ENCODE measurements at places on chromosomes 6 and 20.

DNA sequence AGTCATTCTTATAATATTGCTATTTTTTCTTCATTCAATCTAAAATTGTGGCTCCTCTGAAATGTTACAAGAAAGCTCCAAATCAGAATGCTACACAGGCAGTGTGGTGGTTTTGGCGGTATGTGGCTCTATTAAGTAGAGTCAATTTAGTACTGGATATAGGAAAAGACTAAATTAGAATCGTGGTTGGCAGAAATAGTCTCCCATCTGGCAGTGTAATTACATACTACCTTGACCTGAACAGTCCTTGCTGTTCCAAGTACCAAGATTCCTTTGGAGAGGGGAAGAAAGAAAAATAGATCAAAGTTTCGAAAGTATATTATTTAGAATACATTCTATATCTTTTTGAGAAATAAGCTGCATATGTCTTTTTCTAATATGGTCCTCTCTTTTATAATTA is 78.2 kb downstream of the C6orf118 start:
- DNase-seq: no peak

GRCh38 chr6:17492350-17492749 is 99.0 kb downstream of the CAP2 start:
- no peak for DNase-seq

DNA sequence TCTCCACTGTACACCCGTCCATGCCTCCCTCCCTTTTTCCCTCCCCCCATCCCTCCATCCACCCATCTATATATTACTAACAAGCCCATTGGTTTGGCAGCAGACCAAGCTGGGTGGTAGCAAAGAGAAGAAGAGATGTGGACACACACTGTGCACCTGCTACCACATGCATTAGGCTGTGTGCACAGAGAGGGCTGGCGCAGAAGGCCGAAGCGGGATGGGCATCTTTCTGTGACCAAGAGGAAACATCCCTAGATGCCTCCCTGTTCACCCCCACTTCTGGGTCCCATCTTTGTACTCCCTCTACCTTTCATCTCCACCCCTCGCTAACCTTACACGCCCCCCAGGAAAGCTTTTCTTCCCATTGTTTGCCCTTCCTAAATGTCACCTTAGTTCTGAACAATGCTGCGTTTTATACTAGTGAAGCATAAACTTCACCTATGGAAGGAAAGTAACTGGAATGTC is 64.9 kb upstream of the AFDN start:
- DNase-seq: no peak

- DNase-seq: no peak
These were observed at the start of gene CENPB for GRCh38 chr20:3786665-3787323. CENPB (minus strand) TSS chr20:3786740; CDS start chr20:3786483, 257 bp downstream.

GRCh38 chr6:81023007-81023582 is 729.4 kb downstream of the TENT5A start:
- no peak for DNase-seq

GRCh38 chr6:127951172-127951917 is 50.5 kb upstream of the THEMIS start:
- DNase-seq: no peak

GRCh38 chr20:1298888-1299511 is 29.9 kb downstream of the SDCBP2 start:
- DNase-seq: no peak

DNA sequence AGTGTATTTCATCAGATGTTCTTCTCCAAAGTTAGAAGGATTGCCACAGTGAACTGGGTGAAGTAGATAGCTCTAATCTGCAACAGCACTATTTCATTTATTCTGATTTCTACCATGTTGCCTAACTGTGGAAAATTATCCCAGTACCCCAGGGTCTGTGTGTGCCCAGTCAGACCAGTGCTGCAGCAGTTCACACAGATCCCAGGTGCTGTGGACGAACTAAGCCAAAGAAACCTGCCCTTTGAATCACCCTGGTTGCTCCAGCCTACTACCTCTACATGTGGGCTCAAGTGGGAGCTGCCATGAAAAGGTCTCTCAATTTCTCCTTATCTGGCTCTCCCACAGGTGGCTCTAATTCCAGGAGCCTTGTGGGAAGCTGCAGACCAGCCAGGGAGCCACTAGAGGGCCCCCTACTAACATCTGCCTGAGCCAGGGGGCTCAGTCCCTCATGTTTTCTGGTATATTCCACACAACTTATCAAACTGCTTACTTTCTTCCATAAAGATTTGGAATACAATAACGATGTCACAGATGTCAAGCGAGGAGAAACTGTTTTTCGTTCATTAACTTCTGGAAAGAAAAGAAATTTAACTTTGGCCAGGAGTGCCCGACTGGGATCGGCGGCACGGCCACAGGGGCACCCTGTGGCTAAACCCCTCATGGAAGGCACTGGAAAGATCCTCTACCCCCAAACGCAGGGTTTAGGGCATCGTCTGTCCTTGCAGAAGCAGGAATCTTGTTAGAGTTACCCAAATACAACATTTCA is 31.6 kb upstream of the LY86 start:
- DNase-seq: no peak

DNA sequence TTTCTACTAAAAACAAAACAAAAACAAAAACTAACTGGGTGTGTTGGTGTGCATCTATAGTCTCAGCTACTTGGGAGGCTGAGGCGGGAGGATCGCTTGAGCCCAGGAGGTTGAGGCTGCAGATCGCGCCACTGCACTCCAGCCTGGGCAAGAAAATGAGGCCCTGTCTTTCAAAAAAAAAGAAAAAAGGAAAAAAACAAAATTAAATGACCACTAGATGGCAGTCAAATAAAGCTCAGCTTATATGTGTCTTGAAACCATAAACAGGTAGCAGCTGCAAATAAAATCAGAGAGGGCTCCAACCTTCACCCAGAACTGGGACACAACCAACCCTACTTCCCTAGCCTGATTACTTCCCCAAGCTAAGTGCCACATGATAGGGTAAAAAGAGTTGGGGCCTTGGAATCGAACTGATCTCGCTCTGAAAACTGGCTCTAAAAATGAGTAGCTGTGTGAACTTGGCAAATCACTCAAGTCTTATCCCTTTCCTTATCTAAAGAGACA is 67.1 kb upstream of the ADGRF4 start:
- DNase-seq: no peak

DNA sequence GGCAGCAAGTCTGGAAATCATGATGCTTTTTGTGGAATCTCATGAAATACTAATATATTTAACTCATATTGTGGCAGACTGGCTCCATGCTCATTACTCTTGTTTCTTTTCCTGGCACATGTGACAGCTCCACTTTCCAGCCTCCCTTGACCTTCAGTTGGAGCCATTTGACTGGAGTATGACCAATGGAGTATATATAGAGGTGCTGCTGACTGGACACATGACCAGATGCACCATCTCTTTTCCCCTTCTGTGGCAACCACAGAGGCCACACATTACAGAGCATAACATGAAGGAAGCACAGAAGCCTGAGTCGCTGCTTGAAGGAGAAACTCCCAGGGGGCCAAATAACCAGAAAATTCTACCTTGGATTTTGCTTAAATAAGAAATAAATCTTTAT is 77.4 kb downstream of the MKKS start:
- no peak for DNase-seq

DNA sequence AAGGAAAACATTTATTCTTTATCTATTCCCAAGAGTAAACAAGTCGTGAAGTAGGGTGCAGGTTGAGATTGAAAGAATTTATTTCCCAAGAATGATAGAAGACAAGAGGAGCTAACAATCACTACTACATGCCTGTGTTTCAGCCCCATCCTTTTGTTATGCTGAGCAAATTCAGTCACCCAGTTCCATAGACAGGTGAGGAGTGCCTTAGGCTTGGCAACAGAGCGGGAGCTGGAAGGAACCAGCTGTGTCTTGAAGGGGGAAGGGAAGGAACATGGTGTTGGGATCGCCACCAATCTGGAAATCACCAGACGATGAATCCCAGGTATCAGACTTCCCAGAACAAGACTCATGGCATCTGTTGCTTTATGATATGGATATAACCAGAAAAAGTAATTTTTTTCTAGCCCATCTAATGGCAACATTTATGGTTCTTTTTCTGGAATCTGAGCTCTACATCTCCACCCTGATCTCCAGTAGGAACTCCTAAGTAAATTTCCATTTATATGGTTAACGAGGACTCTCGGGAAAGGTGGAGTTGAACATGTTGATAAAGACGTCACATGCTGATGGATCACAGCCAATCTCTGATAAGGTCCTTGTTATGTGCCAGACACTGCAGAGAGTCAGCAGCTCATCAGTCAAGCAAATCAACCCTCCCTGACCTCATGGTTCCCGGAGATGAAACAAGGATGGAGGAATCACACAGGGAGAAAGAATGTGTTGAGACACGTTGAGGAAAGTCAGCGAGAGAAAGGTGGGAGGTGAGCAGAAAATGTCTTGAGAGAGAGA is 344.9 kb downstream of the SMOC2 start:
- DNase-seq: no peak

- no peak for DNase-seq
These were observed 76.5 kb upstream of the TBC1D7 start for GRCh38 chr6:13404892-13405254.

DNA sequence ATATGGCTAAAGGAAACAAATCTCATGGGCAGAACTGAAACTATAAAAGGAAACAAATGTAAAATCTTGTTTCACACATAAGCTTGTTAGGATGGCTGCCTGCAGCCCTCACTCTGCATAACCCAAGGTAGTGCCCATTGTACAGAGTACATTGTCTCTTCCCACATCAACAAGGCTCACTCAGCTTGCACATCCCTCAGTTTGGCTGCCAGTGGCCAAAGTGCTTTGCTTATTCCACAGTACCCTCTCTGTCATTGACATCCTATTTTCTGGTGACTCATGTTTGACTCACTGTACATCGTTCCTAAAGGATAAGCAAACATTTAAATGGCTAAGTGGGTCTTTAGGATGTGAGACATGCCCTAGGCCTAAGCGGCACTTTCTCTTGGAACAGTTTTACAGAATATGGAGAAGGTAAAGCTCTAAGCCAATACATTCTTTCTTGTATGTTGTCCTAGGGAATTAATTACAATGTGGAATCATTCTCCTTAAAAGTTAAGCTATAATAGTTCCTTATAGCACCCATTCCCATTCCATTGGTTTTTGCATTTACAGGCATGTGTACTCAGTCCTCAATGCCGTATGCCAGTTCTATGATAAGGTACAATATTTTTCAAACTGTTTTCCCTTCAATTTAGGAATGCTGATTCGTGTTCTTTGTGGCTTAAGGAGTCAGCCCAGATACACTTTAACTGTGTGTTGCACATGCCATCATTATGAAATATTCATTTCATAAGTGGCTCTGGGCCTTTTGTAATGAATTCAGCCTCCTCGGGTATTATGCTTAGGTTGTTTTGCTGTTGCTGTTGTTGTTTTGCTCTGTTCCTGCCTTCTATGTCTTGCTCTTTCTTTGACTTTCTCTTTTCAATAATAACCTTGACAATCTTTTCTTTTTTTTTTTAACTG is 5.5 kb downstream of the ANKEF1 start:
- DNase-seq: no peak

DNA sequence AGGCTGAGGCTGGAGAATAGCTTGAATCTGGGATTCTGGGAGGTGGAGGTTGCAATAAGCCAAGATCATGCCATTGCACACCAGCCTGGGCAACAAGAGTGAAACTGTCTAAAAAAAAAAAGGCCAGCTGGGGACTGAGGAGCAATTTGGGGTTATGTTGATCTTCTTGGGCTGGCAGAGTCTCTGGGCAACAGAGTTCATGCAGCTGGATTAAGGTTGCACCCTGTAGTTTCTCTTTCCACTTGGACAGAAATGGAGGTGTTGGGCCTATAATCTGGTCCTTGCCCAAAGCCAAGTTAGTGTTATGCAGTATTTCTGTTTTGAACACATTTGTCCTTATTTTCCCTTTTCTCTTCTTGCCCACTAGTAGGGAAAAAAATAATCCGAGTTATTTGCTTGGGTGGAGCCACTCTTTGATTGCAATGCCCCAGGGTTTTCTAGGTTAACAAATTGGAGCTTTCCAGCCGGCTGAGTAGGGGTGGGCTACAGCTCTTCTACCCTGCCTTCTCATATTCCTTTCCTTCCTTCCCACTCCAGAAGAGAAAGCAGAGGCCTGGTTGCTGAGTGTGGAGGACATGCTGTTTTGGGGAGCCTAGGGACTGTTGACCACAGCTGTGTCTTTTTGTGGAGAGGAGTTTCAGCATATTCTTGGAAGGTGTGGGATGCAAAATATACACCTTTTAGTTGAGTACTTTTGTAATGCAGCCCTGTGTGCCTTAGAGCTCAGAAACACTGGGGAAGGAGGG is 213.9 kb downstream of the SOX4 start:
- DNase-seq: no peak

- DNase-seq: no peak
These were observed 20.4 kb downstream of the AFDN start for GRCh38 chr6:167846997-167847606.

- DNase-seq: peak; percentile 84
These were observed 383.9 kb downstream of the KIF16B start for GRCh38 chr20:16189371-16189770.

DNA sequence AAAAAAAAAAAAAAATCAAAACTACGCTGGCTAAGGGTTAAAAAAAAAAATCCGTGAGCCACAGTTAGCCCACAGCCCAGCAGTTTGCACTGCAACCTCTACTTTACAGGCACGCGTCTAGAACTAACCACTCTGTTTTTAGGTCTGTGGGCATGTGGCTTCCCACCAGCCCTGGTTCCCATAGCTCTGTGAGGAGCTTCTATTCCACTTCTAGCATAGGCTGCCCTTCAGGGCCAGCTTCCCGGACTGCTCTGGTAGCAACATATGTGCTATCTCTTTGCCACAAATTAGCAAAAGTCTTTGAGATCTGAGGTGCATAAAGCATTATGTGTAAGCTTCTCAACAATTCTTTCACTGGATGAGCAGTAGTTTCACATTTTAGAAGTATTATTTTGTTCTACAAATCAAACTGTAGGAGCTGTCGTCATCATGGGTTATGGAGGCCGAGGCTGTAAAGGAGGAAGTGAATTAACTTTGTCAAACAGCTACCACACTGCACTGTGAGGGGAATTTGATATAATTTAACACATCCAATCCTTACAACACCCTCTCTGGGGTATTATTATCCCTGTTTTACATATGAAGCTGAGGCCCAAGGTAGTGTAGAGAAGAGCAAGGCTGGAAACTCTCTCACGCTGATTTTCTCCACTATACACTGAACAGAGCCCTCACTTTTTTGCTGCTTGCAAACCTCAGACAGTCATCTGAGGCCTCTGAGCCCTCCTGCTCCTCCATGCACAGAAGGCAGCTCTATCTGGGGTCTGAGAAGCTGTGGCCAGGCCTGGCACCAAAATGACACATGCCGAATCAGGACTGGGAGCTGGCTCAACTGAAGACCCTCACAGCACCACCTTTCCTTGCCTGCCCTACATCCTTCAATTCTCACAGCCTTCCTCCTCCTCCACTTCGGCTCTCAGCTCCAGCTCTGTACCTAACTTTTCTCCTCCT is 35.4 kb downstream of the MAN1A1 start:
- no peak for DNase-seq

GRCh38 chr6:686497-686896 is 6.4 kb downstream of the EXOC2 start:
- DNase-seq: peak; percentile 5

GRCh38 chr20:15496501-15497039 is 1076.7 kb downstream of the KIF16B start:
- DNase-seq: no peak

- DNase-seq: no peak
These were observed 17.4 kb downstream of the LY86 start for GRCh38 chr6:6605873-6606272.

- DNase-seq: no peak
These were observed 96.9 kb upstream of the FOXQ1 start for GRCh38 chr6:1215023-1215422.

- no peak for DNase-seq
These were observed 59.2 kb downstream of the TRAM2 start for GRCh38 chr6:52517502-52518278.

Data from NCI-H524 treated with DMSO at 0.1 percent for 48 hours (cell line).